ENCODE measurements at places on chromosomes 12 and 14.

- peak; percentile 62 for DNase-seq
Observed at GRCh38 chr12:57621497-57622292, 10.5 kb downstream of the ARHGEF25 start.

- no peak for DNase-seq
Observed at GRCh38 chr14:93591506-93591905, 160.8 kb downstream of the UNC79 start.

DNA sequence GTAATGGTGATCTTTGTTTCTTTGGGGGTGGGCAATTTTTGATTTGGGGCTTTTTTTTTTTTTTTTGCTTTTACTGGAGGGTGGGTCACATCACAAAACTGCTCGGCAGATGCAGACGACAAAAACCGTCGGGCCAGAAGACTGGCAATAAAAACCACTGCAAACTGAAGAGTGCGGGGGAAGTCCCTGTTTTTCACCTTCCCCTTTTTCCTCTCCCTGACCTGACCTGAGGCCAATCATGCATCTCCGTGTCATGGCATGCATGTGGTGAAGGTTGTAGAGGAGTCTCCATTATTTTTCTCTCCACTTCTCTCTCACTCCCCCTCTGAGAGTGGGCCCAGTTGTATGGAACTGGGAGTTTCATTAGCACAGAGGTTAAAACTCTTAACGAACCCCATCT, 57.5 kb downstream of the AP5M1 start:
- no peak for DNase-seq

DNA sequence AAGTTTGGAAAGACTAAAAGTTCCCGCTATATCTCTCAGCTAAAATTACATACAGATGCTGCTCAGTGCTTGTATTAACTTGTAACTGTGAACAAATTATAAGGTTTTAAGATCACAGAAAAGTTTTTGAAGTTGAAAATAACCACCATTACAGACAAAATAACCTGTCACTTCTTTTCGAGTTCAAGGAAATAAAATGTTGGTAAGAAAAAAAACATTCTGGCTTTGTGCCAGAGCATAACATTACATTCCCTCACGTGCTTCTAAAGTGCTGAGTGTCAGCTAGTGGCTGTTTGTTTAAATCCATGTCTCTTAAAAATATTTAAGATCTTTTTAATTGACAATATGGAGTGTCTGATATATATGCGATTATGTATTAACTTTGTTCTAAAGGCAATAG, 27.2 kb upstream of the ADAMTS20 start:
- DNase-seq = no peak

GRCh38 chr12:122204167-122205052, 901 bp downstream of the B3GNT4 start:
- DNase-seq = no peak
